Hepatocyte (in vitro differentiated cells): ENCODE measurements at places on chromosomes 1 and 21. TPM values are rescaled to one million over a fixed set of nuclear protein-coding genes. Genes with fewer than 3 reads are reported as not detected.

DNA sequence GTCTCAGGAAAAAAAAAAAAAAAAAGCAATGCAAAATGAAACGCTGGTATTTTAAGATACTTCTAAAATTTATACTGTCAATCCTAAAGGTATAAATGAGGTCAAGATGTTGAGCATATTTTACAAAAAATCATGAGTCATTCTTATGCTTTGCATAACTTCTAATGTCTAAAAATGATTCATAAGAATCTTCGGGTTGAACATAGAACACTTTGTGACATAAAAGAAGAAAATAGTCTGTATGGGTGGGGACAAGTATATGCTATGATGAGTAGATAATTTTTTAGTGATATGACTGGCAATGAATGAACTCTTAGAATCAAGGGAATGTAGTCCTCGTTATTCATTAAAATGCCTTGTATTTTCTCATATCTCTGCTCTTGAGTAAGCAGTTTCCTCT lies 416.9 kb upstream of the USP24 start:
- no peak for DNase-seq

- peak; percentile 24 for DNase-seq
Observed at GRCh38 chr21:35438643-35439404, 389.7 kb upstream of the RUNX1 start.

GRCh38 chr1:225537554-225538251 lies 109.9 kb upstream of the LBR start:
- DNase-seq: no peak

DNA sequence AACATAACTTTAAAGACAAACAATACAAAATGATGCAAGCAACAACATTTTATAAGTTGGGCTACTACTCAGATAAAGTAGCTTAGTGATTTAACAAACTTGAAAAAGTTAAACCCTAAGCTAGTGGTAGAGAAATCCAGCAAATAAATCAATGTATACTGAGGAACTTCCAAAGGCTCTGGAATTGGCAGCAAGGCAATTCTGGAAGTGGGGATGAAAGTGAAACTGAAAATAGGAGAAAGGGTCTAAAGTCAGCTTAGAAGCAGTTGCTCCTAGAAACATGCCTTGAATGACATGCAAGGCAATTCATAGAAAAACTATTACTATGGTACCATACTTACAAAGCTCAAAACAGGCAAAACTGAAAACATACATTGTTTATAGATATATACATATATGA lies 90.0 kb upstream of the CAMK1G start:
- DNase-seq: no peak

The LCK gene
- 0.79 and 0.94 TPM in 2 replicates for polyA plus RNA-seq

GRCh38 chr1:89114662-89115061 lies 11.3 kb downstream of the GBP2 start:
- no peak for DNase-seq

- no peak for DNase-seq
Observed at GRCh38 chr1:83043244-83043643, 955.7 kb downstream of the TTLL7 start.

- DNase-seq: no peak
Observed at GRCh38 chr1:117130526-117130925, 9.0 kb upstream of the TRIM45 start.

The PLA2G5 gene
- polyA plus RNA-seq: 29.4 and 40.7 TPM in 2 replicates

The OR10Z1 gene
- not detected in 2 replicates for polyA plus RNA-seq

The RIPPLY3 gene
- polyA plus RNA-seq: 0.11 and 1.0 TPM in 2 replicates

DNA sequence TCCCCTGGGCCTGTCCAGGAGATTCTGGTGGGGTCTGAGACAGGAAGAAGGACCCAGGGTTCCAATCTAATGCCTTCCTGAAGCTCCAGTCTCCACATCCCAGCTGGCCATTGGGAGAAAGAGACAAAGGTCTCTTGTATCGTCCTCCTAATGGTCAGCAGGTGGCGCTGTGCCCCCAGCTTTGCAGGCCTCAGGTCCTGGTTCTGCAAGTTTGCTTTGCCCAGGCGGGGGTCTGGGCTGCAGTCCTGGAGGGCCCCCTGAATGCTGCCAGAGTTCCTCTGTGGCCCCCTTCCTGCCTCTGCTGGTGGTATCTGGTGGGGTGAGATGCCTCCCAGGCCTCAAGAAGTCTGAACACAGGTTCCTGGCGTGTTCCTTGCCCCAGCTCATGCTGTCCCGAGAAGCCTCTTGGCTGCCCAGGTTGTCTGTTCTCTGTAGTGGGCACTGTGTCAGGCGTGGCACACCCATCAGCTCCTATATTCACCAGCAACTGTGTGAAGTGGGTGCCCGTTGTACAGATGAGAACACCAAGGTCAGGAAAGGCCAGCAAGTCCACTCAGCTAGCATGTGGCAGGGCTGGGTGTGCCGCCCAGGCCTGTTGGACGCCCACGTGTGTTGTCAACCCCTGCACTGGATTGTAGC lies 33.8 kb upstream of the CSF3R start:
- peak; percentile 82 for DNase-seq

- no peak for DNase-seq
Observed at GRCh38 chr1:29601021-29601420, 364.7 kb downstream of the PTPRU start.

- no peak for DNase-seq
Observed at GRCh38 chr1:25019337-25020172, 89.5 kb upstream of the RUNX3 start.

The KCNJ15 gene
- polyA plus RNA-seq: 0.27 and 0.88 TPM in 2 replicates

DNA sequence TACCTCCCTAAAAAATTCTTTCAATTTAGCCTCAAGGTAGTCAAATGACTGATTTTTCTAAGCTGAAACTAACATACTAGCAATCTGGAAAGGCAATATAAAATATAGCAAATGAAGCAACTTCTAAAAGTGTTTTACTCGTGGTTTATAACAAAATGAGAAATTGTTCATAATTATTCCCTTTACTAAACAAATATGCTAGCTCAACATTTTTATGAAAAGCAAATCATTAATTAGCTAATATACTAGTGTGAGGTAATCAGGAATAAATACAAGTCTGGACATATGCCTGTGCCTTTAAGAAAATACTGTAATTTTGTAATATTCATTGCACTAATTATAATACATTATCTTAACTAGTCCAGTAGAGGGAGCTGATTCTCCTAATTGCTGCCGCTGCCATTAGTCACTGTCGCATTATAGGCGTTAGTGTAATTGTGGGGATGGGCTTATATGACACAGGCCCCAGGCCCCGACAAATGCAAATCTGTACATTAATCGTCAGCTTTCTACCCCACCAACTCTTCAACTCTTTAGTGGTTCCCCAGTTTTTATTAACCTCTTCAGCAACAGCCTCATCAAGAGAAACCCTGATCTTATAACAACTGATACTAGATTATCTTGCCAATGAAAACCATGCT lies 160.9 kb downstream of the GABPA start:
- DNase-seq: no peak

- DNase-seq: no peak
Observed at GRCh38 chr1:168178227-168178637, 530 bp upstream of the TIPRL start.

The FCGR1A gene
- polyA plus RNA-seq: 0.52 and 1.00 TPM in 2 replicates

DNA sequence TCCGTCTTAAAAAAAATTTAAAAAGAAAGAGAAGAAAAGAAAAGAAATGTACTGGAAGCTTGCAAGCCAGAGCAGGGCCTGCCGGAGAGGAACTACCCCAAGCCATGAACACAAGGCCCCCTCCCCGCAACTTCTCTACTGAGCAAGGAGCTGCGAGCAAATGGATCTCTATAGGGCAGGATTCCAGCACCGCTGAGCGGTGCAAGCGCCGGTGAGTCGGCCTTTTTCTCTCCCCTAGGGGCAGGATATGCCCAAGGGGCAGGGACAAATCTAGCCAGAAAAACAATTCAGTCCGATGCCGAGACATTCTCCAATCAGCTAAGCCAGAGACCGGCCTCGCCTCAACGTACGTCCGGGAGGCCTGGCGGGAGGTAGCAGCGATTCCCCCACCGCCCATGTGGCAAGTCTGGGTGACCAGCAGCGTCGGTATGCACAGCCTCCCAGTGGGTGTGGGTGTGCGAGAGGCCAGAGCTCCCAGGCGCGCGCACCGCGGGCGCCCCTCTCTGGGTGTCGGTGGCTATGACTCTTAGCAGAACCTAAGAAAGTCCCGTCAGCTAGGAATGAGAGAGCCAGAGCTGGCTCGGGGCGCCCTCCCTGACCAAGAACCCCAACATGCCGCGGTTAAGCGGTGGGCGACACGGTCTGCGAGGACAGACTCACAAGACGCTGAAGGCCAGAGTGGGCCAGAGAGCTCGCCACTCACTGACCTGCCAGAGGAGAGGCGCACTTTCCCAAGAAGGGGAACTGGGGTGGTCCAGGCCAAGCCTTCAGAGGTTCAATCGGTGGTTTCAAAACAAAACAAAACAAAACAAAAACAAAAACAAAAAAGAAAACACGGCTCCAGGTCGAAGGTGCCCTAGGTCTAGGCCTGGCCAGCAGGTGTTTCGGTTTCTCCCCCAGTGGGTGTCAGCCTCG lies 1.9 kb downstream of the CSMD2 start:
- DNase-seq: peak; percentile 92

DNA sequence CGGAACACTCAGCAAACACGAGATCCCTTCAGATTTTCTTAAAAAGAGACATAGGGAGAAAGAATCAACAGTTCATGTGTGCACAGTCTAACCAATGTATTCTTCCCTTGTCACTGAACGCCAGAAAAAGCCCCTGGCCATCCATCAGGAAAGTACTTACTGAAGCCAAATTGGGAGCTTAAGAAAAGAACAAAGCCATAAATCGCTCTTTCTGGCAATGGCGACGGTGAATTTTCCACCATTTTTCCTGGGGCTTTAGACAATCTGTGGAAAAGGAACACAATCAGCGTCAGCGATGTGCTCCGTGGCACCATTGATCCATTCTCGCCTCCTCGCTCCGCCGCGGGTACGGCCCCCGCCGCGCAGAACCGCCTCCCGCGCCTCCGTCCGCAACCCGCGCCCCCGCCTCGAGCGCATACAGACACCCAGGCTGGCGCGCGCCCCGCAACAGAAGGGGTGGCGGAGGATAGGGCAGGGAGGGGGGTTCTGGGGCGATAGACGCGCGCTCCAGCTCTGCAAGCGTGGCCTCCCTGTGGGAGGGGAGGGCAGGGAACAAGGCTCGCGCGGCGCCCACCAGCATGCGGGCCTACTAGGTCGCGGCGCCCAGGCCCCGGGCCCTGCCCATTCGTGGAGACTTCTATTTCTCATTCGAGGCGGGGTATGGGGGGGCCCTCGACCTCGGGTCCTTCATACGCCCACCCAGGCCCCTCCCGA lies 440 bp downstream of the PIGP start:
- DNase-seq: peak; percentile 93

DNA sequence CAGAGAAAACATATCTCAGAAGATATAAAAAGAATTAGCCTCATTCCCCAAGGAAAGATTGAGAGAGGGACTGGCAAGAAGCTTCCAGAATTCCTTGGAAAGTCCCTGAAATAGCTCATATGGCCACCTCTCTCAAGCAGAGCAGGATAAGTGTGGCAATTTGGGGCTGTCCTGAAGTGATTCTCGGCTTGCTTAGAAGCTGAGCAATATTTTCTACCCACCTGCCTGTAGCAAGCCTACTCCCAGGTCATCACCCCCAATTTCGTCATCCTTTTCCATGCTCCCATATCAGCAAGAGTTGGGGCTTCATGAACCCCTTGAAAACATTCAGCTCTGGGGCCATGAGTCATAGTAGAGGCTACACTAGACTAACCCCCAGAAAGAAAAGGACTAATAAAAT lies 131.5 kb downstream of the PLPP3 start:
- DNase-seq: no peak

The LCE1D gene
- polyA plus RNA-seq: not detected in 2 replicates

GRCh38 chr21:31497914-31498313 lies 153.9 kb upstream of the TIAM1 start:
- DNase-seq: no peak

GRCh38 chr1:82400521-82400920 lies 599.8 kb downstream of the ADGRL2 start:
- no peak for DNase-seq
